GM13977 (cell line): ENCODE measurements at places on chromosomes 1 and 21.
A peak's percentile ranks its signal among the peaks of the same experiment; 100 is the strongest.

- DNase-seq, result no peak
Observed at GRCh38 chr1:236913371-236914037, 90.7 kb downstream of the MT1HL1 start.

DNA sequence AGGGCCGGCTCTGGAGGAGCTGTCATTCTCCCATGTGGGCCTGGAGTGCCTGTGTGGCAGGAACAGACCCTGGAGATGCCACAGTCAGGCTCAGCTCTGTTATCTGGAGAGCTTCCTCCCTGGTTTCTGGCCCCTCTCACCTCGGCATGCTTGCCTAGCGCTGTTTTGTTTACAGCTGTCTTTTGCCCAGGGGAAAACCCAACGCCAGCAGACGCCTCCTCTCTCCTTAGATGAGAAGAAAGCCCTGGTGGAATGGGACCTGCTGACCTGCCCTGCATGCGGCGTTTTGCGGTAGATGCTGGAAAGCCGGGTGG lies 104.9 kb downstream of the CRYAA start:
- DNase-seq, result peak; percentile 54

DNA sequence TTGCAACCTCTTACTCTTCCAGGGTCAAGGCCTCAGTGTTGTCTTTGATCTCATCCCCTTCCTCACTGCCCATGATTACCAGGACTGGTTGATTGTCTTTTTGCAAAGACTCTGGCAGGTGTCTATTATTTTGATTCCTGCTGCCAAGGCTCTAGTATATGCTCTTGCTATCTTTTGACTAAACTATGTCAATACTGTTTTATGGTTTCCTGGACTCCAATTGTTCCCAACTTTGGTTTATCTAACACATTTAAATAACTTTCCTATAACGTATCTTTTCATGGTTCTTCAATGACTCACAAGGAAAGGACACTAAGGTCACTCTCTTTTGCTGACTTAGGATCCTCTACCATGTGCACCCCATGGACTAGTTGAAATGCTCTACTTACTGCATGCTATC lies 141.5 kb downstream of the PTPRC start:
- DNase-seq, result no peak

DNA sequence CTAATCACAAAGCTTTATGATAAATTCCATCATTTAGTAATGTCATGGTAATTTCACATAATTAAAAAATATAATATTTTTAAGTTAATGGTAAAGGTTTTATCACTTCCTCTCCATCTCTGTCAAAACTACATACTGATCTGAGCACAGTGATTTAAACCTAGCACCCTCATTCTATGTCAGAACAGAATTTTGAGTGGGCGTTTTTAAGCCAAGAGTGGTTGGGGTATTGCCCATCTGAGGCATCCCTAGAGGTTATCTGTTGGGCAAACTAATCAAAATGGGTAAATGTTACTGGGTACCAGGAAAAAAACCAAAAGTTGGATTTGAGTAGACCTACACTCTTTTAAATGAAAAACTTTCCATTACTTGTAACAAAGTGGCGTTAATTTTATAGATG lies 100.7 kb upstream of the GFI1 start:
- DNase-seq, result peak; percentile 31

- no peak for DNase-seq
Observed at GRCh38 chr1:182404781-182405180, 4.3 kb upstream of the TEDDM1 start.

GRCh38 chr1:201185527-201186128 lies 5.0 kb upstream of the IGFN1 start:
- no peak for DNase-seq

DNA sequence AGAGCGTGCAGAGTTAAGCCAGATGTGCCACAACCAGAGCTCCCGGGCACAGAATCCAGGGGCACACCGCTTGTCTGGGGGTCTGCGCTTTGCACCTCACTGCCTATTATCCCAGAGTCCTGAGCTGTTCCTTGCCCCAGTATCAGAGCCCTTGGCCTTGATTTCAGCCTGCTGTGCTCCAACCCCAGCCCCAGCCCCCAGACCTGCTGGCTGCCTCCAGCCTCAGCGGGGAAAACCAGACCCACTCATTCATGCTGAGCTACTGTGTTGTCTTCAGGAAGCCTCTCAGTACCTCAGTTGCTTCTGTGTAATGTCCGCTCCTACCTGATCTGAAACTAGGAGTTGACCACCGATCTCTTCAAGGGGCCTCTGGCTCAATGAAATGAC lies 1.1 kb downstream of the IKBKE start:
- peak; percentile 63 for DNase-seq

DNA sequence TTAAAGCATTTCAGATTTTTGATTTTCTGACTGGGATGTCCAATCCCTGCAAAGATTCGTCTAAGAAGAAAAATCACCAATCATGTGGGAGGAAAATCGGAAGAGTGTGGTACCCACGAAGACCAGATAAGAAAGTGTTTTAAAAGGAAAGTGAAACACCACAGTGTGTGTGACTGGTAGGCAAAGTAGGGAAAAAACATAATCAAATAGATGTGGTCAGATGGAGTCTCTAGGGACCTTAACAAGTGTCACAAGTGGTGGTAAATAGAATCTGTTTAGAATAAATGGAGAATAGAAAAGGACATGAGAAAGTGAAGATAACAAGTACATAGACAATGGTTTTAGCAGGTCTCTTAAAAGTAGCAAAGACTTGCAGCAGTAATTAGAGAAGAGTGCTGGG lies 154.6 kb downstream of the SLC30A10 start:
- DNase-seq, result peak; percentile 47

GRCh38 chr1:246530482-246530881 lies 23.4 kb upstream of the SMYD3 start:
- no peak for DNase-seq

GRCh38 chr1:248834343-248834940 lies 3.6 kb upstream of the ZNF672 start:
- no peak for DNase-seq

DNA sequence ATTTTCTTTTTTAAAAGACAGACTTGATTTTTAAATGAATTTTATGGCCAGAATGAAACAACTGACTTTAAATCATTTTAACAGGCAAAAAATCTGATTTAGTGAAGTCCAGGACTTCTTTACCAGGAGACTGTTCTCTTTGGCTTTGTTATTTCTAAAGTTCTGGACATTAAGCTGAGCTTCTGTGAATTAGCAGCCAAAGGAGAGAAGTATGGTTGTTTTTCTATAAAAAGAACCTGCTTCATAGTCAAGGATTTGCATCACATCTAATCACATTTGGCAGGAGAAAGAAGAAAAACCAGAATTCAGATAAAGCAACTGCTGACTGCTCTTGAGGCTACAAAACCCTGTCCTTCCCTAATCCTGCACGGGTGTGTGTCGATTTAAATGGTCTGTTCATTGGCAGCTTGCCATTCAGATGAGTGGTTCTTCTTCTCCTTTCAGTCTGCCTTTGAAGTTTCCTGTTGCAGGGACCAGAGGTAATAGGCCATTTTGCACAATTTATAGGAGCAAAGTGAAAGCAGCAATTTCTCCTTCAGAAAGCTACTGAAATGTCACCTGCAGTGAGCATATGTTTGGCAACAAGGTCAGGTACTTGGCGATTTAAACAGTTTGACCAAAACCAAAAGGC lies 215.4 kb downstream of the OLFM3 start:
- no peak for DNase-seq

GRCh38 chr1:147167365-147167764 lies 4.9 kb downstream of the PRKAB2 start:
- DNase-seq, result no peak

GRCh38 chr1:201022493-201022819 lies 1.1 kb downstream of the KIF21B start:
- no peak for DNase-seq

GRCh38 chr1:201561195-201561564 lies 22.3 kb downstream of the NAV1 start:
- DNase-seq, result no peak

- peak; percentile 58 for DNase-seq
Observed at GRCh38 chr1:107139833-107140702, 771 bp upstream of the NTNG1 start.

DNA sequence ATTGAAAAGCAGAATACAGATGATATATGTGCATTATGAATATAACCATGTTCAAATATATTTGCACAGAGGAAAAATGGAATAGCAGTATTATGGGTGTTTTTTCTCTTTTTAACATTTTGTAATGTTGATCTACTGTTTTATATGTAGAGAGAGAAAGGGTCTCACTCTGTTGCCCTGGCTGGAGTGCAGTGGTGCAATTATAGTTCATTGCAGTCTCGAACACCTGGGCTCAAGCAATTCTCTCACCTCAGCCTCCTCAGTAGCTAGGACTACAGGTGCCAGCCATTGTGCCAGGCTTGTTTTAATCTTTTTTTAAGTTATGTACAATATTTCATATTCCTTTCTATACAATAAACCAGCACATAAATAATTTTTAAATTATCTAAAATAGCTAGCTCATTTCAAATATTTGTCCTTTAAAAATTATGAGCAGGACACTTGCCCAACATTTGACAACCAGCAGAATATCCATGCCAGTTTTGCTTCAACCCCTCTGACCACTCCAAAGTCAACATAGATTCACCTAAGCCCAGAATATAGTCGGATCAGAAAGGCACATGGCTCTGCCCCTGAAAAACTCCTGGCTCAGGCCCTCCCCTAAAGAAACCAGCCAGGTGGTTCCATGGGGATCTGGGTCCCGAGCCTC lies 29.8 kb downstream of the ZNF281 start:
- DNase-seq, result no peak

DNA sequence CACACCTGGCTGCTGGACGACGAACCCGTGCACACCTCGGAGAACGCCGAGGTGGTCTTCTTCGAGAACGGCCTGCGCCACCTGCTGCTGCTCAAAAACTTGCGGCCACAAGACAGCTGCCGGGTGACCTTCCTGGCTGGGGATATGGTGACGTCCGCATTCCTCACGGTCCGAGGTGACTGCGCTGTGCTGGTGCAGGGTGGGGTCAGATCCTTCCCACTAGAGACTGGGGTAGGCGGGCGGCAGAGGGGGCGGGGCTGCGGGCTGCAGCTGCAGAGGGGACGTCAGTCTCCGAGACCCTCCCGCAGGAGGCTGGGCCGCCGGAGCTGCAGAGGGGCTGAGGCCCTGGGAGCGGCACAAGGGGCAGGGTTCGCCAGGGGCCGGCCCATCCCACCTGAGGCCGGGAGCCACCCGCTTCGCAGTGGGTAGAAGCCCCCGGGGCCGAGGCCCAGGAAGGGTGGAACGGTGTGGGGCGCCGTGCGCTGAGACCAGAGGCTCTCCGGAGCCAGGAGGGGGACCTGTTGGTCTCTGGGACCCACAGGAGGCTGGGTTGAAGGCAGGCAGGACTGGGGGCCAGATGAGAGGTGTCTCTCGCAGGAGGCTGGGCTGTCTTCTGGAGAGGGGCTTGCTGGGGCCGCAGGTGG lies 90.6 kb downstream of the TRIM11 start:
- DNase-seq, result no peak

DNA sequence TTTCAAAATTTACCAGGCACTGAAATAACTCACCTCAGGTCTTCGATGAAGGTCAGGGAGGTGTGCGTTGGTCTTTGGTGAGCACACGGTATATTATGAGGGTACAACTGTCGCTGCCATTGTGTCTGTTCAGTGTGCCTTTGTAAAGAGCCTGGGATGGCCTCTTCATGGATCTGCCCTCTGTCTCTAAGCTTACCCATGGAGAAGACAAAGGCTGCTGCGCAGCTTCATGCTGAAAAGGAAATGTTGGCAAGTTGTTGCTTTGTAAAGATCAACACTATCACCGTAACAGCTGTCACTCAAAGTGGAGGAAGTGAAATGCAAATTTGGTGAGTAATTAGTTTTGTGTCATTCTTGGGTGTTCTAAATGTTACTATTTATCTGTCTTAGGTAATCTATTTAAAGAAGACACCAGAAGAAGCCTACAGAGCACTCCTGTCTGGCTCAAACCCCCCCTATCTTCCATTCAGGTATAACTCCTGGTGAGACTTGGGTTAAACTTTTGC lies 71.6 kb downstream of the CDC14A start:
- DNase-seq, result peak; percentile 18

GRCh38 chr1:188988589-188988988 lies 1489.1 kb downstream of the BRINP3 start:
- no peak for DNase-seq

DNA sequence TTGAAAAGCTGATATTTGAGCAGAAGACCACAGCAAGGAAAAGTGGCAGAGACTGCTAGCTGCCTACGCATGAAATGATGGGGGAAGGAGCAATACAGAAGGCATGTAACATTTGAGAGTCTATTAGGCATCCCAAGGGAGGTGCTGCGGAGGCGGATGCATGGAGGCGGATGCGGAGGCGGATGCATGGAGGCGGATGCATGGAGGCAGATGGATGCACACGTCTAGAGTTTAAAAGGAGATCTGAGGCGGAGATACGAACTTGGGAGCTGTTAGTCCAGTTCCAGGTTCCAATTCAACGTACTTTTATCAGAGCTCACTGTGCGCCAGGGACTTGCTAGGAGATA lies 744 bp upstream of the DDX20 start:
- no peak for DNase-seq

GRCh38 chr1:2255420-2256369 lies 27.6 kb downstream of the SKI start:
- peak; percentile 71 for DNase-seq

DNA sequence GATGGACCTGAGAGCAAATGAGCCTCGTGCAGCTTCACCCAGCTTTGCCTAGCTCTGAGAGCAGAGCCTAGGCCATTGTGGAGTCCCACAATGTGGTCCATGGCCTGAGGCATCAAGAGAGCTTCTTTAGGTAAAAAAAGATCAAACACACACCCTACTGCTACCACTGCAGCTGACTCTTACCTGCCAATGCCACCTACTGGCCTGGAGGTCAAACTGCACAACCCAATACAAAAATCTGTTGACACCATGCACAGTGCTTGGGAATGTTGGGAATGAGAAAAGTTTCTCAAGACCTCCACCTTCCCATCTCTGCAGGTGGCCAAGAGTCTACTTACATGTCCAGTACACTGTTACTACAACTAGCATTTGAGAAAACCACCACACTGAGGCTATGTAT lies 60.6 kb downstream of the UCHL5 start:
- no peak for DNase-seq

DNA sequence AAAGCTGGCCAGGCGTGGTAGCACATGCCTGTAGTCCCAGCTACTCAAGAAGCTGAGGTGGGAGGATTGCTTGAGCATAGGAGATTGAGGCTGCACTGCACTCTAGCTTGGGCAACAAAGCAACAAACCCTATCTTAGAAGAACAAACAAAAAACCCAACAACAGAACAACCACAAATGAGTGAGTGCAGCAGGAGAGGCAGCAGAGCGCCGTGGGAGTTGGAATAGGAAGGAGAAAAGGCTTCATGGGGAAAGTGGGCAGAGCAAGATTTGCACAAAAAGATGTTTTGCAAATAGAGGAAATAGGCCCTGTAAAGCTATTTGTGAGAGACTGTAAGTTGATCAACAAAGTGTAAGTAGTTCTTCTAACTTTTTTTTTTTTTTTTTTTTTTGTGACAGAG lies 19.6 kb downstream of the SMAP2 start:
- no peak for DNase-seq

DNA sequence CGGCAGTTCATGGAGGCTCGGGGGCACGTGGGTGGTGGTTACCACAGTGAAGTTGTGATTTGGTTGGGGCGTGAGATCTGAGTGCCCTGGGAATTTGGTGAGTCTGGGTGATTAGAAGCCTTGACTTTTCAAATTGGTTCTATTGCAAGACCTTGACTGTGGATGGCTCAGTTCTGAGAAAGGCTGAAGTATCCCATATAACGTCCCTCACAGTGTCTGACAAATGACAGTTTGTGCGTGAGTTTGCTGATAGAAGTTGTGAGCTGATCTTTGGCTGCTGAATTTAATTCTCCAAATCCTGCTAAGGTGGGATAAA lies 549 bp downstream of the MSH4 start:
- no peak for DNase-seq
